ENCODE measurements at places on chromosomes 13 and 19.

DNA sequence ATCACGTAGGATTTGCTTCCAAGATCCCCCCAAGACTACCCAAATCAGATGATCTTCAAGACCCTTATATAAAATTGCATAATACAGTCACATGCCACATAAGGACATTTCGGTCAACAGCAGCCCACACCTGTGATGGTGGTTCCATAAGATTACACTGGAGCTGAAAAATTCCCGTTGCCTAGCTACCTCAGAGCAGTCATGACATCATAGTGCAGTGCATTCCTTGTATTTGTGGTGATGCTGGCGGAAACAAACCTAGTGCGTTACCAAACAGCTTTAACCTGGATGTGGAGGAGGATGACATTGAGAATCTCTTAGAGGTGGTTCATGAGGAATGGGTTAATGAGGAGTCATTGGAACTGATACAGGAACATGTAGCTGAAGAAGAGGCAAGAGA is 4.8 kb downstream of the ZNF766 start:
- no peak for DNase-seq

DNA sequence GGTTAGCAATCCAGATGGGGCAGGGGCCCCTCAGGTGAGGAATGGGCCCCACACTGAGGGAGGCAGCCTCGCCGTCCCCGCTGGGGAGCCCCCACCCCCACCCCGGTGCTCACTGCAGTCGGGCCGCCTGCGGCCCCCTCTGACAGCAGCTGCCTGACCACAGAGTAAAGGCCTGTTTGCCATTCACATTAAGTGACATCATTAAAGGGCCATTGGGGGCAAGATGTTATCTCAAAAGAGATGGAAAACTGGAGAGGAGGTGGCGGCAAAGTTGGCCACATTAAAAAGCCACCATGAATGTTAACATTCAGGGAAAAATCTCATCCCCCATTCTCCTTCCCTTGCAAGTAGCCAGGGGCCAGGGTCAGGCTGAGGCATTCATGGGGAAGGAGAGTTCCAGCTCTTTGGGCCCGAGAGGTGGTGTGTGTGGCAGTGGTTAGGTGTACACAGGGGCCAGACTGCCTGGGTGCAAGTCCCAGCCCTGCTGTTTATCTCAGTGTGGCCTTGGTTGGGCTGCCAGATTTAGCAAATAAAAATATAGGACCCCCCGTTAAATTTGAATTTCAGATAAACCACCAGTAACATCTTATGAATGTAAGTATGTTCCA is 20.9 kb downstream of the VSTM2B start:
- DNase-seq: no peak

- no peak for DNase-seq
Observed at GRCh38 chr19:58361900-58362271, 665 bp downstream of the ZNF497 start.

DNA sequence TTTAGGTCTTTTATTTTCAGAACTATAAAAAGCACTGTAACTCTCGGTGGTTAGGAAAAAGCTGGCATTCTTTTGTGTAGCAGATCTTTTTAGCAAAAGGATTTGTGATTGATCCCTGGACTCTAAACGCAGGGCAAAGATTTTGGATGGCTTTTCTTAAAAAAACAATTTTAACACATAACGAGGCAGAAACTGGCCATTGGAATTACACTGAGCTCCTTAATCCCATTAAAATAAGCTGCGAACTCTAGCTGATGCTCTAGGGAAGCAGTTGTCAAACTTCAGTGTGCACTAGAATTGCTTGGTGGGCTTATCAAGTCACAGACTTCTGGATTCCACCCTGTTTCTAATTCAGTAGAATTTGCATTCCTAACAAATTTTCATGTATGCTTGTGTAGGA is 33.8 kb upstream of the NDFIP2 start:
- DNase-seq: no peak

DNA sequence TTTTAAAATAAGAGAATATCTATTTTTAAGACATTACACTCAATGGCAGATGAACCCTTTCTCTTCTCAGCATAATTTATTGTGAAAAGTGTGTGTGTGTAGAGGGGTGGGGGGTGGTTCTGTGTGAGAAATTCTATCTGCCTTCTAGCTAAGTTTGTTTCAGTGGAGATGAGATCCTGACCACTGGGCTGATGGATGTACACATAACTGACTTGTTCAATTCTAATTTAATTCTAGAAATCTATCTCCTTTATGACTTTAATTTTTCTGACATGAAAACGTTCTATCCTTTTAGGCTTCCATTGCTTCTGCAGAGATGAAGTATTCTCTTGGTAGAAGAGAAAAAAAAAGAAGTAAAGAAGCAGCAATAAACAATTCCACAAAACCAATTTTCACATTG is 891.6 kb downstream of the PCDH9 start:
- DNase-seq: no peak

GRCh38 chr19:17227798-17228367 is 1.9 kb downstream of the OCEL1 start:
- DNase-seq: no peak

DNA sequence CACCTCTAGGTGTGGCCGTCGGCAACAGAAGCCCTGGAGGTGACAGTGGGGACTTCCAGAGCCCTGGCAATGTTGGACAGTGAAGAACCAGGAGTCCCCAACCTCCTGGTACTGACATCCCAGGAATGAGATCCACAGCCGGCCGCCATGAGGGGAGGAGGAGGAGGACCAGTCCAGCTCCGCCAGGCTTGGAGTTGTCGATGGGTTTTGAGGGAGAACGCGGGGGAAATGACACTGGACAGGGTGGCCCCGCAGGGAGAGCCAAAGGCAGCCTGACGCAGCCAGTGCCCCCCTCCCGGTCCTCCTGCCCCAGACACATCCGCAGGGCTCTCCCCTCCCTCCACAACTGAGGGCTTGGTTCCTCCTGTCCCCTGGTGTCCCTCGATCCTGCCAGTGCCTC is 57.9 kb downstream of the SPACA7 start:
- no peak for DNase-seq

GRCh38 chr13:90979059-90979458 is 368.4 kb upstream of the MIR17HG start:
- DNase-seq: no peak
